T1000 (cell line): ENCODE measurements at places on chromosomes 12 and 14.

- DNase-seq, result no peak
These were observed 172.1 kb downstream of the ETV6 start for GRCh38 chr12:11821386-11822080.

DNA sequence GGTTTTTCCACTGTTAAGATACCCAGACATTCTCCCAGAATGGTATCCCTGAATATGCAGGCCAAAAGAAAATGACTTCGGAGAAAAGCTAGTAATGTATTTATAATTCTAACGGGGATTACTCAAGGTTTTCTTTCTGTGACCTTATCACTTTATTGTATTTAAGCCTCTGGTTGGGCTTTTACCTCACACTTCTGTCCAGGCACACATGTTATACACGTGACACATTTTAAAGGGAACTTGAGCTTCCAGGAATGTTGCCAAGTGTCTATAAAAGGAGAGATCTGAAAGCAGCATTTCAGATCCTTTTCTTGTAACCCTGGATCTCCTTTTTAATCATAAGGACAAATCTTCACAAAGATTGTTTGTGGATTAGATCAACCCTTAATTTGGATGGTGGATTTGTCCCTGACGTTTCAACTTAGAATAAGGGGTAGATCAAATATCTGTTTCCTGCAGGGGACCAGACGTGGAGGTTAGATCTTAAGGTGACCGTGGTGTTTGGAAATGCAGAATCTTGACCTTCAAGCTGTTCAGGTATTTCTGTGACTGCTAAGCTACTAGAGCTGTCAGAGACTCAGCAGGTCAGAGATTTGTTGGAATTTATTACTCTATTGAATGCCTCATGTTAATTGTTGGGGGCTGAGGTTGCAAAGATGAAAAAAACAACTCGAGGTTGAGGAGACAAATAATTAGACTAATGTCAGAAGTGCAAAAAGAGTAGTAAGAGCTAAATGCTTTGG, 1.5 kb downstream of the CIPC start:
- DNase-seq, result no peak

GRCh38 chr12:51773145-51773869, 75.2 kb downstream of the FIGNL2 start:
- DNase-seq, result no peak

- no peak for DNase-seq
These were observed 217.7 kb downstream of the AACS start for GRCh38 chr12:125282921-125283320.

GRCh38 chr12:74848006-74848405, 310.4 kb downstream of the ATXN7L3B start:
- DNase-seq, result no peak

GRCh38 chr14:77638771-77639171, 22.3 kb upstream of the SPTLC2 start:
- peak; percentile 16 for DNase-seq

- no peak for DNase-seq
These were observed 5.1 kb downstream of the CDH24 start for GRCh38 chr14:23052182-23052623.

- peak; percentile 94 for DNase-seq
These were observed at the start of gene HOXC10 for GRCh38 chr12:53984901-53985691. TSS of gene HOXC10 (plus strand) at chr12:53985146. CDS start at chr12:53985260, 114 bp downstream.

DNA sequence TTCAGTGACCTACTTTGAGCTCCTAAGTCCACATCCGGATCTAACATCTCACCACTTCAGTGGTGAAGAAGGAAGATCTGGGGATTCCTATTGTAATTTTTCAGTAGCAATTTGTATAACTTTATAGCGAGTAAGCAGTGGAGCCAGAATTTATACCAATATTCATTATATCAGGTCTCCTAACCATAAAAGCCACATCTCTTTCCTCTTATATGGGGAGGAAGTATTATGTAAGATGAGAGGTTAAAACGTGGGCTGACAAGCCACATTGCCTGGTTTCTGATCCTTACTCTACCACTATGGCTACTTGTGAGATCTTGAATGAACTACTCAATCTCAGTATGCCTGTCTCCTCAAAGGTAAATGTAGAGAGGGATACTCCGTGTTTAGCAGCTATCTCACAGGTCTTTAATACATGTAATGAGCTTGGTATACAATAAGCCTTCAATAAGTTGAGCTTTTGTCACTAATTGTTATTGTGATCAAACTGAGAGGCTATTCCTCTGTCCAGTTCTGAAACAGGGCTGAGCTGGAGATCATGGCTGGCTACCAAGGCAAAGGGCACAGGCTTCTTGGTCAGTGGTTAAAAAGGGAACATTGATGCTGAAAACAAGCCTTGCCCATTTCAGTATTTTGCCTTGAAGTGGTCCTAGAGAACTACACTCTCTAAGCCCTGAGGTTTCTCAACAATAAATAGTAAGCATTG, 3.3 kb upstream of the TMEM117 start:
- no peak for DNase-seq

- no peak for DNase-seq
These were observed 186.2 kb upstream of the C14orf180 start for GRCh38 chr14:104393199-104393897.

- DNase-seq, result no peak
These were observed 36.7 kb downstream of the PRICKLE1 start for GRCh38 chr12:42552822-42553221.

DNA sequence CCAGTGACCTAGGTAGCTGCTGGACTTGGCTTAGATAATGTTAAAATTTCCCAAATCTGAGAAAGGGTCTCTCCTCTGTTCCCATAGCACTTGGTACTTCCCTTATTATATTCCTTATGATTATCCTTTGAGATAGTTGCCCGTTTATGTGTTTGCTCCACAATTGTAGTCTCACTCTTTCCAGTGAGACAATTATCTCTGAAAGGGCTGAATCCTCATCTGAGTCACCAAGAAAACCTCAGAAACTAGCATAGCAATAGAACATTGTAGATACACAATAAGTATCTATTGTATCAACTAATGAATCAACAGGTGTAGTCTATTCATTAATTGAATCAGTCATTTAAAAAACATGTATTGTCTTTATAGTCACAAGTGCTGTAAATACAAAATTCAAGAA, 119.1 kb upstream of the FAR2 start:
- DNase-seq, result no peak

- DNase-seq, result no peak
These were observed 10.5 kb downstream of the PRPF40B start for GRCh38 chr12:49633703-49634345.

GRCh38 chr12:28253161-28253641, 62.9 kb downstream of the CCDC91 start:
- DNase-seq, result no peak

DNA sequence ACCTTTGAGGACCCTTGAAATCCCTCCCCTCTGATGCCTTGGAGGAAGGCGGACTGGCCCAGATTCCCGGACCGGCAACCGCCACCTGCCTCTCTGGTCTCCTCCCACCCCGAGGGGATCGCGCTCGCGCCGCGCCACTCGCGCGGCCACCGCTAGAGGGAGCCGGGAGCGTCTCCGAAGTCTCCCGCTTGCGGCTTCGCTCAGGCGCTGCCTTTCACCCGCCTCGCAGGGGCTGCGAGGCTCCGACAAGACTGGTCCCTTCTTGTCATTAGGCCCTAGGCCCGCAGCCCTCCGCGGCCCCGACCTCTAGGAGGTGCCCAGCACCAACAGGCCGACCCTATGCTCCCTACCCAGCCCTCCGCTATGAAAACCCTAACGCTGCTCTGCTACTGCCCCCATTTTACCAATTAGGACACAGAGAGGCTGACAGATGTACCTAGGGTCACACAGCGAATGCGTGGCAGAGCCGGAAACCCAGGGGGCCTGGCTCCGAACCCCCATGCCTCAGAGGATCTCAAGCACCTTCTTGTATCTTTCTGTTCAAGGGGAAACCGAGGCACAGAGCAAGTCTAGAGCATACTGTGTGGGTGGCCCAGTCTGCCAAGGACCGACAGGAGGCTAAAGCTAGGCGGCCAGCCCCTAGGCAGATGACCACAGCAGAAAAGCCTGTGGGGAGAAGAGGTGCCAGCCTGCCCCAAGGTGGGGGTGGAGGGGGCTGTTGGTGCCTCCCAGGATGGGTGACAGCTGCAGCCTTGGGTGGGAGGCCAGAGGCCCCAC, 21.4 kb upstream of the VSX2 start:
- DNase-seq, result peak; percentile 17

DNA sequence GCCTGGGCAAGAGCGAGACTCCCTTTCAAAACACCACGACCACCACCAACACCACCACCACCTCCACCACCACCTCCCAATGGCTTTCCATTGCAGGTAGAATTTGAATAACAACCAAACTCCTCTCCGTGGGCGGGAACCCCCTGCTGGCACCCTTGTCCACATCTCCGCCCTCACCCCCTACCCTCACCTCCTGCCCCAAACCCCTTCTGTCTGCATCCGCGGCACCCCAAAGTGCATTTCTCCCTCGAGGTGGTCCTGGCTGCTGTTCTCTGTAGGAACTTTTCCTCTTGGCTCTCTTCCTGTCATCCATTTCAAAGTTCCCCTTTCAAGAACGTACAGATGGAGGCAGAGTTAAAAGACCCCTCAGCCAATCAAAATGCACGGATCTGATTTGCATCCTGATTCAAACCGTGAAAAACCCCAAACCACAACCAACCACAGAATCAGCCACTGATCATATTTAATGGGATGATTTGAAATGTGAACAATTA, 3.8 kb downstream of the SDSL start:
- DNase-seq, result no peak

DNA sequence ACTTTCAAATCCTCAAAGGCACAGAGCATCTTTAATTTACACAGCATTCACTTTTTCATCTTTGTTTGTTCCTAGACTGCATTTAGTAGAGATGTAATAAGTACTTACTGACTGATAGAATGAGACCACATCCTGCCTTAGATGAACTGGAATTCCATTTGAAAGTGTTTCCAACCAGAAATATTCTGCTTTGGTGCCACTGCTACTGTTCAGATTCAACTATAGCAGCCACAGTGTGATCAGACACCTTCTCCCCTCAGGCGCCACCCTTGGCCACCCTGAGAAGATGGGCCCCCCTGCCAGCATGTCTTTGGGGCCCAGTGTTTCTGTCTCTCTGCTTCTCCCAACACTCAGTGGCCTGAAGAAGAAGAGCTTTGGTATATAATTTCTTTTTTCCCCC, 449.1 kb downstream of the RAD51B start:
- DNase-seq, result no peak

- no peak for DNase-seq
These were observed 104.6 kb downstream of the EFCAB11 start for GRCh38 chr14:89849931-89850330.

- DNase-seq, result no peak
These were observed 293.7 kb downstream of the TTC6 start for GRCh38 chr14:37889087-37889486.
